Panc1 (cell line): ENCODE measurements at places on chromosomes 12 and 14. TPM values are rescaled to one million over a fixed set of nuclear protein-coding genes. Genes with fewer than 3 reads are reported as not detected.

Gene KRT6C
- not detected for total RNA-seq

Gene DLK1
- 0.69 TPM for total RNA-seq

DNA sequence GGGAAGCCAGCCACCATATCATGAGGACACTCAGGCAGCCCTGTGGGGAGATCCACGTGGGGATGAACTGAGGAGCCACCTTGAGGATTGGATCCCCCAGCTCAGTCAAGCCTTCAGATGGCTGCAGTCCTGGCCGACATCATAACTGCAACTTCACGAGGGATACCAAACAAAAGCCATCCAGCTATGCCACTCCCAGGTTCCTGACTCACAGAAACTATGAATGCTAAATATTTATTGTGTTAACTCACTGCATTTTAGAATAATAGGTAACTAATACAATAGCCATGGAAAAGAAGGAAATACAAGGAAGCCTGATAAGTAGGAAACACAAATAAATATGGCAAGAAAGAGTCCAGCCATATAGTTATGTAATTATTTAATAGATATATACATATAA lies 42.1 kb upstream of the FAM222A start:
- H3K36me3 ChIP-seq: no peaks in the 10 kb centered on the region
- no peak for DNase-seq
- peaks cover 10% of the 10 kb centered on the region for H3K27me3 ChIP-seq
- no peak overlapping the region for H3K27ac ChIP-seq
- no peak overlapping the region for H3K4me3 ChIP-seq

DNA sequence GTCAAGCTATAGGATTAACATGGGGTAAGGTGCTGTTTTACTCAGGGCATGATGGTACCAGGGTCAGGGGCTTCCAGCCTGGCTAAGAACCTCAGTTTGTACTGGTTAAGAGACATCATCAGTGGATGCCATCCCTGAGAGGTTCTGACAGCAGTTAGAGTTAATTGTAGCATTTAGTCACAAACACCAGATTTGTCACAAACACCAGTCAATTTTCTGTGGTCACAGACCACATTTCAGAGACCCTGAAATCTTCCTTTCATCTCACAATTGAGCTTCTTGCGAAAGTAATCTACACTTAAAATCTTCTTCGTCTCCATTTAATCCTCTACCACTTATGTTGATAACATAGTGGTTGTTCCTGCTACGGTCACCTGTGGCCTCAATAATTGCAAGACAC lies 143.0 kb upstream of the EGLN3 start:
- H3K27me3 ChIP-seq: no peaks in the 10 kb centered on the region
- H3K4me3 ChIP-seq: no peak overlapping the region
- DNase-seq: no peak
- no peak overlapping the region for H3K27ac ChIP-seq

DNA sequence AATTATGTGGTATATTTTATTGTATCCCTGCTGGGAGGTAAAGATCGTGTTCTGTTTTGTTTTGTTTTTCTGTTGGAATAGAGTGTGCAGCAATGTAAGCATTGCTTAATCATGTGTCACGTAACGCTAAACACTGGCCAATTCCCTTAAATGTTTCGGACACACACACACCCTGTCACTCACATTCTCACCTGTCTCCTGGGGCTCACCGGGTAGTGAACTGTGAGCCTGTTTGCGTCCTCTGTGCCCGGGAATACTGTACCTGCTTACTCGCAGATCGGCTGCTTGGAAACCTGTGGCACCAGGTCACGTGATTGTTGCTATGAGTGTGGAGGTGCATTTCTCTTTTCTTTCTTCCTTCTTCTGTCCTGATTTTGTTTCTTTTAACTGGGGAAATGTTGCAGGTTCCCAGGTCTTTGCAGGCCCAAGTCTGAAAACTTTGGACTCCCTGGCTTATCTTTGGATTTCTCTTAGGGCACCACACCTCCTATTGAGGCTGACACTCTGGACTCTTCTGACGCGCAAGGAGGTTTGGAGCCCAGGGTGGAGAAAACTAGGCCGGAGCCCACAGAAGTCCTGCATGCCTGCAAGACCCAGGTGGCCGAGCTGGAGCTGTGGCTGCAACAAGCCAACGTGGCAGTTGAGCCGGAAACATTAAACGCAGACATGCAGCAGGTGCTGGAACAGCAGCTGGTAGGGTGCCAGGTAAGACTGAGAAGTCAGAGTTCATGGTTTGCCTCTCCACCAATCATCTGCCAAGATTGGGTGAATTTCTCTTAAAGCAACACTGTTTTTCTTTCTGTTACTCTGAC lies 181.1 kb downstream of the ESR2 start:
- no peaks in the 10 kb centered on the region for H3K36me3 ChIP-seq
- no peak for DNase-seq
- no peaks in the 10 kb centered on the region for H3K27me3 ChIP-seq
- H3K27ac ChIP-seq: no peak overlapping the region
- no peak overlapping the region for H3K4me3 ChIP-seq
- H3K4me1 ChIP-seq: no peaks in the 10 kb centered on the region

DNA sequence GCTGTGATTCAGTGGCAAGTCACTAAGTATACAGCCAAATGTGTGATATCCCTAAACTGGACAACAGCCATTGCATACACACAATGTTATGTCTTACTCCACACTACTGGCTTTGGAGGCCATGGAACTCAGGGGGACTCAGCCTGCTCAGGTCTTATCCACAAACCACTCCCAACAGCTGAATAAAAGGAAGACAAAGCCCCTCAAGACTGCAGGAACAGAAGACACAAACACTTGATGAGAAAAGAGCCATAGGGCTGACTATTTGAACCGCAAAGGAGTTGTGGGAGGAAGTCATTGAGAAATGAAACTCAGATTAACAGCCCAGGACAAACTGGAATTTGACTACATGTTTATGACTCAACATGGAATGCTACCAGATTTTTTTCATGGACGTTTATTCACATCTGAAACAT lies 40.9 kb downstream of the PTGER2 start:
- H3K4me3 ChIP-seq: no peak overlapping the region
- no peaks in the 10 kb centered on the region for H3K36me3 ChIP-seq
- H3K27me3 ChIP-seq: no peaks in the 10 kb centered on the region
- H3K4me1 ChIP-seq: no peaks in the 10 kb centered on the region
- DNase-seq: peak; percentile 73

Gene PDE3A
- 0.03 TPM for total RNA-seq

DNA sequence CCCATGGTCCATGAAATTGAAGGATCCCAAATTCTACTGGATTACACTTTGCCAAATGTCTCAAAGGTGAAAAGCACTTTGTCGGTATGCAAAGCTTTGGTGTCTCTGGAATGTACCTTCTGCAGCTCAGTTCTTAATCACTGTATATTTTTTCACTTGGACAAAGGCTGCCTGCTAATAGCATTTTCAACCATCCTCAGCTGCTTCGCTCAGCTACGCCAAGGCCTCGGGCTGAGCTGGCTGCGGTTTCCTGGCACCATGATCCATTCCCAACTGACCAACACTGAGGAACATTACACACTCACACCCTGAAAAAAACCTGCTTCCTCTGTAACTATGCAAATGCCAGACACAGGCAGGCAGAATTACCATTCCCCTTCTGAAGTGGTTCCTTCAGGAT lies 335.2 kb downstream of the DPF3 start:
- H3K36me3 ChIP-seq: no peaks in the 10 kb centered on the region
- no peaks in the 10 kb centered on the region; the same call in 1 of the 2 replicates for H3K27me3 ChIP-seq
- no peak overlapping the region for H3K27ac ChIP-seq
- no peak overlapping the region for H3K4me3 ChIP-seq
- no peaks in the 10 kb centered on the region for H3K4me1 ChIP-seq
- DNase-seq: no peak

Gene CPNE6
- total RNA-seq: not detected

DNA sequence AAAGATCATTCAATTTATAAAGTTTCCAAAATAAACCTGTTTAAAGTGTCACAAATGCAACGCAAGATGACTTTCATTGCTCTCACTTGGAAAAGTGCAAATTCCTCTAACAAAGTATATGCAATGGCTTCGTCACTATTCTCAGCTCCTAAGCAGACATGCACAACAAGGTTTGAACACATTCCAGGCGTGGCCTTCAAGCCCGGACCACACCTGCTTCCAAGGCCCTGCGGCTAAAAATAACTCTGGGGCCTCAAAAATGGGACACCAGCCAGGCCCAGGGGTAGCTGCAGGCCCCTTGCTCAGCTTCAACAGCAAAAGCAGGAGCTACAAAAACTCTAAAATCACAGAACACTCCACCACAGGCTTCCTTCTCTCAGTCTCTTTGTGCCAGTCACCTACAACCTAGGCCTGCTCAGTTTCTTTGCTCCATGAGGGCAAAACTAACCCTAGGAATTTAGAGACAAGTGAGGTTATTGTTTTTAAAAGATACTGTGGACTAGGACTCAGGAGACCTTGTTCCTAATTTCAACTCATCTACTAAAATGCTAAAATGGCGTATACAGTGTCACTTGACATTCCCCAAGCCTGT lies 29.3 kb downstream of the DUSP16 start:
- no peaks in the 10 kb centered on the region for H3K27me3 ChIP-seq
- DNase-seq: no peak
- no peak overlapping the region for H3K27ac ChIP-seq
- no peak overlapping the region for H3K4me3 ChIP-seq

DNA sequence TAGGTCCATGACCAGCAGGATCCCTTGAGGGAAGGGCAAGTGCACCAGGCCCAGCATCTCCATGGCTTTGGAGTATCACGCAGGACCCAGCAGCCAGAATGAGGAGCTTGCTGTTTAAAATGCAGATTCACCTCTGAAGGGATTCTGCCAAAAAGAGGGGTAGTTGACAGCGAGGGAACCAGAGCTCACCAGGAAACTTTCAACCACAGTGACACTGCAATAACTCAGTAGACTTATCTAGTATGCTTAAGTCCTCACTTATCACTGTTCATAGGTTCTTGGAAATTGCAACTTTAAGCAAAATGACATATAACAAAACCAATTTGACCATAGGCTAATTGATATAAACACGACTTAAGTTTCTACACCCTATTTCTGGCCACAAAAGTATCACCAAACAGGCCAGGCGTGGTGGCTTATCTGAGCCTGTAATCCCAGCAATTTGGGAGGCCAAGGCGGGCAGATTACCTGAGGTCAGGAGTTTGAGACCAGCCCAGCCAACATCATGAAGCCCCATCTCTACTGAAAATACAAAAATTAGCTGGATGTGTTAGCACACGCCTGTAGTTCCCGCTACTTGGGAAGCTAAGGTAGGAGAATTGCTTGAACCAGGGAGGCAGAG lies 21.4 kb upstream of the CKAP4 start:
- no peaks in the 10 kb centered on the region for H3K36me3 ChIP-seq
- H3K4me1 ChIP-seq: no peaks in the 10 kb centered on the region
- no peak overlapping the region for H3K4me3 ChIP-seq
- H3K27ac ChIP-seq: no peak overlapping the region

GRCh38 chr12:91952916-91953315 lies 192.7 kb downstream of the BTG1 start:
- no peak overlapping the region for H3K27ac ChIP-seq
- H3K4me1 ChIP-seq: no peaks in the 10 kb centered on the region
- no peak overlapping the region for H3K4me3 ChIP-seq
- DNase-seq: no peak
- no peaks in the 10 kb centered on the region for H3K27me3 ChIP-seq
- no peaks in the 10 kb centered on the region for H3K36me3 ChIP-seq

Gene RHOJ
- total RNA-seq: 0.28 TPM

Gene OR6C2
- total RNA-seq: not detected

Gene TCL1B
- not detected for total RNA-seq

Gene MAP3K9
- 12.1 TPM for total RNA-seq

DNA sequence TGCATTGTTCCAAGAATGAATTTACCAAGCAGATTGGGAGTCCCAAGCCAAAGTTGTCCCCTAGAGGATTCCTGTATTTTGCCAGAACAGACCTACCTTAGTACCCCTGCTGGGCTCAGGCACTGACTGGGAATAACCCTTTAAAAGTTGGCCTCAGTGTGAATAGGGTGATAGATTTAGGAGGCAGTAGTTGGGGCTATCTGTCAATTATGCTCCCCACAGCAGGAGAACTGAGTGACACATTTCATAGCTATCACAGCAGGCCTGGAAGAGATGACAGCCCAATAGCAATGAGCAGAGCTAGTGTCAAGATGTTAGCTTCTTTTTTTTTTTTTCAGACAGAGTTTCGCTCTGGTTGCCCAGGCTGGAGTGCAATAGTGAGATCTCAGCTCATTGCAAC lies 14.3 kb upstream of the LRP6 start:
- H3K4me1 ChIP-seq: peaks cover 7% of the 10 kb centered on the region; the same call in 1 of the 2 replicates
- no peak for DNase-seq
- H3K27me3 ChIP-seq: no peaks in the 10 kb centered on the region
- no peak overlapping the region for H3K27ac ChIP-seq

GRCh38 chr14:76834241-76834661 lies 8.0 kb downstream of the LRRC74A start:
- no peak for DNase-seq
- H3K27ac ChIP-seq: no peak overlapping the region

Gene ESPL1
- total RNA-seq: 54.6 TPM

GRCh38 chr12:6867413-6868210 lies at the start of gene TPI1:
TSS of gene TPI1 (plus strand) at chr12:6867531. CDS start at chr12:6867567, 36 bp downstream.
- peak within 1 kb of the TSS; percentile 92 for H3K4me3 ChIP-seq
- no peaks in the 10 kb centered on the region for H3K27me3 ChIP-seq
- H3K27ac ChIP-seq: peak within 1 kb of the TSS; percentile 82
- H3K36me3 ChIP-seq: peaks cover 6% of the 10 kb centered on the region; the same call in 1 of the 2 replicates
- peaks cover 28% of the 10 kb centered on the region for H3K4me1 ChIP-seq

DNA sequence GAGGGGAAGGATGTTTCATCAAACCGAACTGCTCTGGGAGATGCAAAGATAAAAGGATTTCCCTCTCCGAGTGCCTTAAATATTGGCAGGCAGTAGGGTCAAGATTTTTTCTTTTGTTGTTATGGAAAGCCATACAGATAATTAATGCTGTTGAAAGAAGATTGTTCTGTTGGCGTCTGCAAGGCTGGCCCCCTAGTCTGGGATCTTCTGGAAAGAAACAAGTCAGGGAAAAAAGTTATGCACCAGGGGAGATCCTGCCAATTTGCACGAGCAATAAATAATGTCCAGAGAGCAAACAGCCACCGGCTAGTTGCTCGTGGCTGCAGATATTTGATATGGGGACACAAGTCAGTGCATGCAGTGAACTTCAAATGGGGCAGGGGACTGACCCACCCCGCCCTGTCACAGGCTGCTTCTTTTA lies 202.1 kb upstream of the MYL2 start:
- DNase-seq: no peak
- no peak overlapping the region for H3K27ac ChIP-seq
- no peak overlapping the region for H3K4me3 ChIP-seq

DNA sequence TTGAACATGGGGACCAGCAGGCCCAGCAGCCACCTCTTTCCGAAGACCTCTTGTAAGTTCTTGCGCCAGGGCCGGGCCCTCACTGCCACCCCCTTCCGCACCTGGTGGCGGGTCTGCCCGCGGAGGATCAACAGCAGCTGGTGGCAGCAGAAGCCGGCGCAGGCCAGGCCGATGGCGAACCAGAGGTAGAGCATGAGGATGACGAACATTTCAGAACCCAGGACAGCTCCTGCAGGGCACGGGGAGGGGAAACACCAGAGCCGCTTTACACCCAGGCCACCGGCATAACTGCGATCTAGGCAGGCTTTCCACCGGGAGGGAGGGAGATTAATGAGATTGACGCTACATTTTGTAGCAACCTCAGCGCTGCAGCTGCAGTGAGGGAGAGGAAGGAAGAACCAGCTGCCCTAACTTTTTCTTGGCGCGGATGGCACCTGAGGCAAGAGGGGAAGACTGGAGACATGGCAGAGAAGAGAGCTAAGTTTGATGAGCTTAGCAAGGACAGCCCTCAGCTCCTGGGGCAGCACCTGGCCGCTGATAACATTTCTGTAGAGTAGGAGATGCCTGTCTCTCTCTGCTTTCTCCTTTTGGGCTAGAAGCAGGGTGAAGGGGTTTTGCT lies 7.8 kb downstream of the ZDHHC22 start:
- H3K36me3 ChIP-seq: no peaks in the 10 kb centered on the region
- H3K4me1 ChIP-seq: no peaks in the 10 kb centered on the region
- H3K27ac ChIP-seq: no peak overlapping the region
- H3K4me3 ChIP-seq: no peak overlapping the region
- no peak for DNase-seq
